Activated CD4-positive, alpha-beta T cell treated with anti-CD3 and anti-CD28 coated beads, Interleukin-2, amount 50 U/mL, for 48 hours (primary cell): ENCODE measurements at places on chromosomes 11 and 22.

- no peak for DNase-seq
These were observed 24.1 kb upstream of the CHKA start for GRCh38 chr11:68145120-68145866.

- DNase-seq: no peak
These were observed 44.4 kb downstream of the AHNAK start for GRCh38 chr11:62502030-62502730.

GRCh38 chr11:1194977-1195681, 27.7 kb upstream of the MUC5B start:
- DNase-seq: no peak

DNA sequence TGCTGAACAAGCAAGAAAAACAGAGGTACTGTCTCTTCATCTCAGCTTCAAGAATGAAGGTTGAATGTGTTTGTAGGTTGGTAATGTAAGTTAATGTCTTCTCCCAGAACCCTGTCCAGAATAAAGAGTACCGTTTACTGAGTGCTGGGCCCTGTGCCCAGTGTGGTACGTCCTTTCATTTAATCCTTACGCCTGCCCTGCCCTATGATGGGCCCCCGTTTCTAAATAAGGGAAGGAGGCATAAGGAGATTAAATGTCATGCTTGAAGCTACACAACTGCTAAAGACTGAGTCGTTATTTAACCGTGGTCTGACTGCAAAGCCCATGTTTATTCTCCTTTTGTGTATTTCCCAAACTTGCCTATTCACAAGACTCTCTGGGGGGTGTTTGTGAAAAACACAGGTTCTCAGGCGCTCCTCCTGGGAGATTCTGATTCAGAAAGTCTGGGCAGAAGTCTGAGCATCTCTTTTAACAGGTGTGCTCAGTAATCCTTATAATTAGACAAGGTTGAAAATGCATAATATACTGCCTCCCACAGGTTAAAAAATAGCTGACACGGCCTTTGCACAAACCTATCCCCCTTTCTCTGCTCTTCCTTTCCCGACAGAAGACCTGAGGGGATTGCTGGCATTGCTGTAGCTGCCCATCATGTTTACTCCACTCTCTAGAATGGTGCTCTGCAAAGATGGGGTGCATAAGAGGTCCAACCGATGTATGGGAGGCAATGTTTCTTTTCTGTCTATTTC, 56.3 kb upstream of the ZBTB44 start:
- DNase-seq: no peak

DNA sequence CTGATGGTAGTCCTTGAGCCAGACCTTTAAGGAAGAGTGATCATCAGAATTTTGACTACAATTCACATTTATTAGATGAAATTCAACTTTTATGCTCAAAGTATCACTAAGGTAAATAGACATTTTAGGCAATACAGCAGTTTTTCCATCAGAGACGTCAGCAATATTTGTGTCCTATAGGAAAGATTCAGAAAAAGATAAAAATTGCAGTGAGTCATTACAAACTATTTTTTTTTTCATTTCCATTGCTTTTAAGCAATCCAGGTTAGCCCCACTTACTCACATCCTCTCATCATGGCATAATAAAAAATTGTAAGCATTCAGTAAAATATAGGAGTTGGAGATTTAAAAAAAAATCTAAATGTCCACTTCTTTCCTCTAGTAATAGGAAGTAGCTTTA, 46.9 kb downstream of the MSANTD4 start:
- DNase-seq: no peak

DNA sequence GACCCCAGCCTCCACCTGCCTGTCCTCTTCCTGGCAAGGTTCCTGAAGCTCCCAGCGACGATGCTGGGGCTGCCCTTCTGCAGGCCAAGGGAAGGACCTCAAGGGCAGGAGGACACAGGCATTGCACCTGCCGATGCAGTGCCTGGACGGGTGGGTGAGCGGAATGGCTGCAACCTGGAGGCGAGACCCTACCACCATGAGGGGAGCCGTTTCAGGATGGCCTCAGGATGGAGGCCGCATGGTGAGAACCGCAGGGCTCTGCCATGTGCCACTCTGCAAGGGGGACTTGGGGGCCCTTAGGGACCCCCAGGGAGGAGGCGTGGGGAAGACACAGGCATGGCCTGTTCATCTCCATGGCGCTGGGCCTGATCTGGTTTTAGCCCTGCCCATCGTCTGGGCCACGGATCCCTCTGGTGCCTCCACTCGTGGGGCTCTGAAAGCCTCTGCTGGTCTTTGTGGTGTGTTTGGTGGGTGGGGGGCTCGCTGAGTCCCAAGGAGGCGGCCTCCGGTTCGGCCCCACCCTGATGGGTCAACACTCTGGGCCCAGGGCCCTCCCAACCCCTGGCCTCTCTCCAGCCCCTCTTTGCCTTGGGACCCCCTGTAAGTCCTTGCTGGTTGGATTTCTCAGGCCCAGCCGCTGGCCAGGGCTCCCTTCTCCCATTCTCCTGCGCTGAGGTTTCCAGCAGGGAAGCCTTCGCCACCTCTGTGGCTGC, 1.3 kb upstream of the LSP1 start:
- no peak for DNase-seq

- DNase-seq: no peak
These were observed 5.4 kb upstream of the MCAM start for GRCh38 chr11:119322360-119322739.

DNA sequence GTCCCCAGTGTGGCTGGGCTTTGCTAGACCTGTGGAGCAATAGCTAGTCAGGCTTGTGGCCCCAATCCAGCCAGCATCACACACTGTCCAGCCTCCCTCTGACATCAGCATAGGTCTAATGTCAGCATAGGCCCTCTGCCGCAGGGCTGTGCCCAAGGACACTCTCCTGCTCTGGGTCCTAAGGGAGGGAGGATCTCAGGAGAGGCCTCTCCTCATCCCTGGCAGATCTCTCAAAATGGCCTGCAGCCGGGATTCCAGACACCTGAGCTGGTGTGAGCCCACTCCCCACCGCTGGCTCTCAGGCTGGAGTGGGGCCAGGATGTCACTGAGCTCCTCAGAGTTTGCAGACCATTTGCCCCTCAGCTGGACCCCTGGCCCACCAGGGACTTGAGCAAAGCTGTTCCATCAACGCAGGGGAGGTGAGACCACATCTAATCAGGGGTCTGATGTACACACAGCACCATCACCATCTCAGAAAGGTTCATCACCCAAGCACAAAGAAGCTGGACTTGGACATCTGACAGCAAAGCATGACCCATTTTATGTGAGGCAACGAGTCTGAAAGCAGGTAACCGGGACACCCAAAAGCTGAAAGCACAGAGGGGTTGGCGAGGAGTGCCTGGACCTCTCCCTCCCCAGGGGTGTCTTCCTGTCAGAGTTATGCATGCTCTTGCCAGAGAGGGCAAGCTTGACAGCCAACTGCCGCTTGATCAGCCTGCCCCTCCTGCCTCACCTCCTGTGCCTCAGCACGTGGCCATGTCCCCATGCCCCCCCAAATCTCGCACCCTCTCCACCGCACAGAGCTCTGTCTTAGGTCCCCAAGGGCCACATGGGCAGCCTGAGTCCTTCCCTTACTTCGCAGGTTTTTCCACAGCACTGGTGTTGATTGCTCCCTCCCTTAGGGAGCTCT, 69.7 kb upstream of the SEPTIN5 start:
- no peak for DNase-seq

DNA sequence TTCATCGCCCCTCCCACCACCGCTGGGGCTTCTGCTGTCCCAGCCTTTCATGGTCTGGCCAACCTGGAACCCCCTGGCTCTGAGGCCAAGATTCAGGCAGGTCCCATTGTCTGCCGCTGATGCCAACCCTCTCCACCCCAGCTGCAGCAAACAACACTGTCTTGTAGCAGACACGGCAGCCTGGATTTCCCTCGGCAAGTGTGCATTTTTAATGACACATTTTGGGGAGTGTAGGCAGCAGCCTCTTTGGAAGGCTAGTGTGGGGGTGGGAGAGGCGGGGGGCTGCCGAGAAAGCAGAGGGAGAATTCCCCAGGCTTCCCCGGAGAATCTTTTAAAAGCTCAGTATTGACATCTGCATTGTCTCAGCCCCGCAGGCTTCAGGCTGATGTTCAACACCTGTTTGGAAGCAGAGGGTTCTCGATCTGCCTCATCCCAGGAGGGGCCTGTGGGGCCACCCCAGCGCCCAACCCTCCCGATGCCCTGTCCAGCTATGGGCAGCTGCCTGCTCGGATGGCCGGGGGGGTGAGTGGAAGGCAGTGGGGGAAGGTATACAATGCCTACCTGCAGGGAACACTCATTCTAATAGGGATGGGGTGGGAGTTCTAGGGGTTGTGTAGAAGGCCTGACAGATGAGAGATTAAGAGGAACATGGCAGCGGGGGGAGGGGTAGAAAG, 41.5 kb downstream of the NECTIN1 start:
- DNase-seq: no peak

DNA sequence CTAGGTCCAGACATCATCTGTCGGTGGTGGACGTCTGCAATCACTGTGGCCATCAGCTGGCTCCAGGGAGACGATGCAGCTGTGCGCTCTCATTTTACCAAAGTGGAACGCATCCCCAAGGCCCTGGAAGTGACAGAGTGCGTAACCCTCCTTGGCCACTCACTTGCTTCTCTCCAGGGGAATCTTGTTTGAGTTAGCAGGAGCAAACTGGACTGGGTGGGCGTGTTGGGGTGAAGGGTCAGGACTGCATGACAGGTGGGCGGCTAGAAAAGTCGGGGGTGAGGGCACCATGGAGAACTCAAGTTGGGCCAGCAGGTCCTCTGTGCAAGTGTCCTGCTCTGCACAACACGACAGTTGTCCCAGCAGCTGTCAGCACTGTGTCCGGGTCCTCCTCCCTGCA, 16.2 kb downstream of the SHISA8 start:
- no peak for DNase-seq

DNA sequence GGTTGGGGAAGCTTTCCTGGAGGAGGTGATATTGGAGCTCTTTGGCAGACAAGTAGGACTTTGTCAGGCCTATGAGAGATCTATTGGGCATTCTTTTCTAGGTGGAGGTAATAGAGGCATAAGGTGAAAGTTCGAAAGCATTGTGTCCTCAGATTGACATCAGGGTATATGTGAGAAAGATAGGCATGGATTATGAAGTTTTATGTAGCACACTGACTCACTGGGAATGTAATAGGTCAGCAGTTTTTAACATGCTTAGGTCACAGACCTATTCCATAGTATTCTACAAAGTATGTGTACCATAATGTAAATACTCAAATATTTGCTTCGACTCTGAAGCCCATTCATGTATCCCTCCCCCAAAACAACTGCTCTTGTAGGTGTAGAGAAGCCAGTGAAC, 11.8 kb downstream of the HIKESHI start:
- DNase-seq: no peak
